Activated CD4-positive, alpha-beta memory T cell treated with anti-CD3 and anti-CD28 coated beads for 36 hours (primary cell): ENCODE measurements at places on chromosomes 4 and X. TPM values are rescaled to one million over a fixed set of nuclear protein-coding genes. Genes with fewer than 3 reads are reported as not detected.
A peak's percentile ranks its signal among the peaks of the same experiment; 100 is the strongest.

DNA sequence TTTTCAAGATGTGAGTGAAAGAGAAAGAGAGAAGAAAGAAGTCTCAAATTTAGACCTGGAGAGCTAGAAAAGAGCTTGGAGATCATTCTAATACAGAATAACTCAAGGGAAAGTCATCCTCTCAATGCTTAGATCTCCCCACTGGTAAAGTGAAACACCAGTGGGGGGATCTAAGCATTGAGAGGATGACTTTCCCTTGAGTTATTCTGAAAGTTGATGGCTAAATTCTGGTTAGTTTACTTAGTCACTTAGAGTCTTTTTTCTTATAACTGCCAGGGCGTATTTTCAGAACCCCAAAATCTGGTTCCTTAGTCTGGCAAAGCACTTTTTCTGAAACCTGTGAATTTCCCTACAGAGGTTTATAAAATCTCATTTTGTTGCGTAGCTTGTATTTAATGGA lies 198.6 kb downstream of the ARHGAP24 start:
- no peak for DNase-seq

DNA sequence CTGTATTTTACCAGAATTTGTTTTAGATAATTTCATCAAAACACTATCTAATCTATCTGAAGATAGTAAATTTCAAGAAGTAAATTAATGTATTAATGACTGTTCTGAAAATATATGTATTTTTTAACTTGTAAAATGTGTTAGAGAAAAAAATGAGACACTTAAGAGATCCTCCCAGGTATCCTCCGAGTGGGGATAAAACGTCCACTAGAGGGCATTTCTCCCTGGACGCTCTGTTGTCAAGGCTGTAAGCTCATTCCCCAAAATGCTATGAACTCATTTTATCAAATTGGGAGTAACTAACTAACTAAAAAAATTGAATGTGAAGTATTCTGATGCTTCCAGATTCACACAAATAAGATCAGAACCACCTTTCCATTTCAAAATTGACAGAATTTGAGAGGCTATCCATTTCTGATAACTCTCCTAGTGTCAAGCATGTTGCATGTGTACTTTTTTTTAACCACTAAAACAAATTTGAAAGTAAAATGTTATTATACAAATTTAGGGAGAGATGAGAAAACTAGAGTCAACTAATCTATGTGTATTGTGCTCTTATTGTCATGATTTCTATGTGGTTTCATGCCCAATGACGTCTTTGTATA lies 337.3 kb upstream of the HS3ST1 start:
- DNase-seq, result peak; percentile 15

Gene ZNF674
- 2.6 TPM for total RNA-seq

Gene TBCK
- total RNA-seq, result 22.0 TPM

- DNase-seq, result peak; percentile 90
Observed at GRCh38 chr4:185142912-185143600, at the start of gene SLC25A4. SLC25A4 (plus strand) TSS chr4:185143266; CDS start chr4:185143373, 107 bp downstream.

DNA sequence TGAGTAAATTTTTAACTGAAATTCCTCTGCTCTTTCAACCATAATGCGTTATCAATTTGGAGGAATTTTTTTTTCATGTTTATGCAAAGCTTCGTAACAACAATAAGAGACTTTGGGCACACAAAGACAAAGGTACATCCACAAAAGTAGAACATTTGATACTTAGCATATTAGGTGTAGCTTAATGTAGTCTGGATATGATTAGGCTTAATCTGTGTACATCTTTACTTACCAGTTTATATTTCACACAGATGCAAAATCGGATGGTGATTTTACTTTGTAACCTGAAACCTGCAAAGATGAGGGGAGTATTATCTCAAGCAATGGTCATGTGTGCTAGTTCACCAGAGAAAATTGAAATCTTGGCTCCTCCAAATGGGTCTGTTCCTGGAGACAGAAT lies 20.3 kb downstream of the AIMP1 start:
- no peak for DNase-seq

DNA sequence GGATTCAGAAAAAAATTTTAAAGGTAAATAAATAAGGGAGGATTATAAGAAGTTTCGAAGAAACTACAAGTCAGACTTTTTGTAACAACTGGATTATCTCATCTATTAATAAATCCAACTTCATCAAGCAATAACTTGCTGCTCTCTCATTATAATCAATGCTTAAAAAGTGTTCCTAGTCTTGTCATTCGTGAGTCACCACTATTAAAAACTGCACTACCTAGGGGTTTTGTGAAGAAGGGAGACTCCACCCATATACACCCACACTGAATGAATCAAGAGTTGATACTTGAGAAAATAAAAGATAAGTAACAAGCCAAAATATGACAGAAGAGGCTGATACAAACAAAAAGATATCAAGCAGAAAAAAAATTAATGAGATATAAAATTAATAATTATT lies 360.5 kb downstream of the ZNF674 start:
- no peak for DNase-seq

DNA sequence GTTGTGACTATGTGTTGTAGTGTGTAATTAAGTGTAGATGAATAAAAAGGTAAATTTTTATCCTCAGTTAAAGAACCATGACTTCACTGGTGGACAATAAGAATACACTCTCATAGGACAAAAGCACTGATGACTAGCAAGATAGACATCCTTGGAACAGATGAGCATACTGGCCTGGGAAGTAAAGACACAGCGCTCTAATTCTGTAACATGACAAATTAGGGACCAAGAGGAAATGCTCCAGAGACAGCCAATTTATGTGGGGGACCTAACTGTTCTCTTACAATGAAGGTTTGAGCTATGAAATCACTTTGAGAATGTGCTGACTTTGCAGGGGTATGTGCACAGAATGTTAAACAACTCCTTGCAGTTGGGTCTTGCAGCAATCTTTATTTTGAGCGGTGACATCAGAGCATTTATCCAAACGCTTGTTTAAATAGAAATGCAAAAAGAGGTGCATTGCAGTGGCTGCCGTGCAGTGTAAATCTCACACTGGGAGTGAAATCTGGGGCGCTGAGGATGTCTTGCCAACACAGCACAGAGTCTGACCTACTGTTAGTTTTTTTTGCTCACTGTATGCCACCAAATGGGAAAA lies 109.3 kb downstream of the MAGEC2 start:
- no peak for DNase-seq

Gene HS3ST1
- total RNA-seq, result not detected

Gene PCDH18
- 0.12 TPM for total RNA-seq

- peak; percentile 80 for DNase-seq
Observed at GRCh38 chr4:153521999-153522801, 56.0 kb downstream of the TMEM131L start.

Gene ERCC6L
- 10.8 TPM for total RNA-seq

DNA sequence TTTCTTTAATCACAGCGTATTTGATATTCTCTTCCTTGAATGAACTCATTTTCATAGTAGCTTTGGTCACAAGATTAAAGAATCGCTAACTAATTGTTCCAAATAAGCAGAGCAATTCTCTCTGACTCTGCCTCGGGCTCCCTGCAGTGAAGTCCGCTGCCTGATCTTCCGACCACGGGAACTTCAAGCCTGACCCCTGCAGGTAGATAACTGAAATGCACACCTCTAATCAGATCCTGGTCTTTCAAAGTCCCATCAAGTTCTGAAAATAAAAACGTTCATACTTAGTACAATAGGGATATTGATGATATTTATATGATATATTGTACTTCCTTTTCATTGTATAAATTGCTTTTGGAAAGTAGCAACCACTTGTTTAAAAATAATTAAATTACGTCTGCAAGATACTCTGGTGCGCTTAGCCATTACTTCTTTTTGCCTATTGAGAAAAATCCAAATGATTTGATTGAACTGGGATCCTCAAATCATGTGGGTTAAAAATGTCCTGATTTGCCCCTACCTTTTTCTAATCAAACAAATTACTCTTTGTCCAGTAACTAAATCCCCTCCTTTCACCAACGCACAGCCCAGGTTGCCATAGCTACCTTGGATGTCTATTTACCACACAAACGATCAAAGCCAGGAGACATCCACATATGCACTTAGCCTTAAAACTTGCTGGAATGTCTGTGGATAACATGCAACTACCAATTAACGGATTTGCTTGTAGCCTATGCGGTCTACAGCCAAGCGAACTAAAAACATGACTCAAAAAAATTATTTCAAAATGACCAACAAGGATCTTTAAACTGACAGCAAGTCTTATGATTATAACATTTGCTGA lies 4.2 kb downstream of the MID1 start:
- no peak for DNase-seq

Gene ZNF157
- 0.53 TPM for total RNA-seq

GRCh38 chr4:88109123-88109881 lies 49.1 kb downstream of the ABCG2 start:
- DNase-seq, result no peak

Gene PABPC1L2B
- total RNA-seq, result not detected

Gene ZNF718
- 7.7 TPM for total RNA-seq

Gene MGST2
- total RNA-seq, result 8.7 TPM

- peak; percentile 43 for DNase-seq
Observed at GRCh38 chr4:48315728-48316630, 25.4 kb upstream of the SLAIN2 start.

GRCh38 chr4:146915132-146915531 lies 30.5 kb downstream of the TTC29 start:
- no peak for DNase-seq

Gene TMEM150C
- not detected for total RNA-seq

- no peak for DNase-seq
Observed at GRCh38 chr4:102817613-102818268, 9.6 kb downstream of the UBE2D3 start.

DNA sequence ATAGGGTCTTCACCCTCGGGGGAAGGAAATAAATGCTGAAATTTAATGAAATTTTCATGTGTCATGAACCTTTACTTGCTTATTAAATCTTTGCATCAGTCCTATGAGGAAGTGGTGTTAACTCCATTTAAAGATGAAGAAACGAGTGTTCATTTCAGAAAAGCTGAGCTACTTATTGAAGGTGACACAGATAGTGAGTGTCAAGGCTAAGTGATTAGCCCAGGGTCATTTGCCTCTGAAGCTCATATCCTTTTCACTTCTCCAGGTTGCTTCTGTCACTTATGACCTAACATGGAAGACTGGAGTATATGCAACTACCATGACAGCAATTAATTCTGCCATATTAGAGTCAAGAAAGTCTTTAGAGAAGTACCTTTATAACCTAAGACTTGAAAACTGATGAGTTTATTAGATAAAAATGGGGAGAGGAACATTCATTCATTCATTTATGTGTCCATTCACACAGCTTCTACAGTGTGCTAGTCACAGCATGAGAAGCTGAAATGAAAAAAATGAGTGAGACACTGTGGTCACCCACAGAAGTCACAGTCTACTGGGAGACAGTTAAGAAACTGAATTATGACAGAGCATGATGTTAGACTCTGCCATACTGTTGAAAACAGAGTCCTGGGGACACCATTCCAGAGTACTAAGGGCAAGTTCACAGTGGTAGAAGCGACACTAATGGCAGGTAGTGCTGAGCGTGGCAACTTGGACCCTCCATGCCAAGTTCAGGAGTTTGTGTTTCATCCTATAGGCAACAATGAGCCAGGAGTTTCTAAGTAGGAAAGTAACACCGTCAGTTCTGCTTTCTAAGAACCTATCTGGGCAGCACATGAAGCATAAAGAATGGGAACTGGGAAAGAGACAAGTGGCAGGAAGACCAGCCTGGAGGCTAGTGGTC lies 21.3 kb downstream of the ALPK1 start:
- DNase-seq, result no peak

Gene GALNT7
- 16.0 TPM for total RNA-seq

DNA sequence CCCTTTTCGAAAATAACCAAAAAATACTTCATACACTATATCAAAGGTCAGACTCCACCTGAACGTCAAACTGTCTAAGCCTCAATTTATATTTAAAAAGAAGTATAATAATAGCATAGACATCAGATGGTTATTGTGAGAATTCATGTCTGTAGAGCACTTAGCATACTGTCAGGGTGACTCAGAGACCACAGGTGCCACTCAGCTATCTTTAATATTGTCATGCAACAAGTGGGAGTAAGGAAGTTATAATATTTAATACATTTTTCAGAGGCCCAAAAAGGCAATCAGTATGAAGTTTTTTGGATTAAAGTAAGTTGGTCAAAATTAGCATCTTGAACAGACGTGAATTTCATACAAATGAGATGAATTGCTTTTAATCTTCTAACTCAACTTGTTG lies 93.3 kb downstream of the PHOX2B start:
- DNase-seq, result no peak

- DNase-seq, result no peak
Observed at GRCh38 chrX:105564501-105564900, 257.8 kb upstream of the NRK start.

Gene ANOS1
- not detected for total RNA-seq

Gene CDK16
- 68.8 TPM for total RNA-seq

DNA sequence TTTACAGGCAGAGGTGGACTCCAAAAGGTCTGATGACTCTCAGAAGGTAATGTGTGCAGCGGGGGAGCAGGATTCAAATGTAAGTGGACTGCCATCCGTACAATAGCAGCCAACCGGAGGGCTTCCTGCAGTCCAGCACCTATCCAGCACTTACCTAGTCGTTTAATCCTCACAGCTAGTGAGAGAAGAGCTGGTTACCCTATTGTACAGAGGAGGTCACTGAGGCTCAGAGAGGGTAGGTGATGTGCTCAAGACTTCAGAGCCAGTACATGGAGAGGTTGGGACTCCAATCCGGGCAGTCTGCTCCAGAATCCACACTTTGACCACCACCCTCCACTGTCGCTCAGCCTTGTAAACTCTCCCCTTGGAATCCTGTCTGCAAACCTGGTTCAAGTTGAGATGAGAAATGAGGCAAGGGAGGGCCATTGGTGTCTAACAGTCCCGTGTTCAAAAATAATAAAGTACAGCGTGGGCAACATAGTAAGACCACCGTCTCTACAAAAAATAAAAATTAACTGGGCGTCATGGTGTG lies 22.5 kb upstream of the JAKMIP1 start:
- DNase-seq, result no peak

DNA sequence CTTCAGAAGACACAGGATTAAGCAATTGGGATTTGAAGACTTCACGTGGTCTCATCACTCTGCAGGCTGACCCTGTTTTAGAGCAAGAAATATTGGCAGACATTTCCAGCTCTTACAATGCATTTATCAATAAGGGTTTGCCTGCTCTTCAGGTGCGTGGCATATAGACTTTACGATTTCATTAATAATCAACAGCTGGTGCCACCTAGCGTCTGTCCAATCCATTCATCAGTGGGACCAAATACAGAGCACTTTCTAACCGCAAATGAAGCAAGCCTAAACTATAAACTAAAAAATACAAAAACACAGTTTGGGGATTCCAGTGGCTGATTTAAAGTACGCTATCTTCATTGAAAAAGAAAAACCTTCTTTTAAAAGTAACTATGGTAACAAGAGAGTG lies 125.4 kb upstream of the DMD start:
- DNase-seq, result no peak

GRCh38 chr4:86389664-86390063 lies 29.8 kb upstream of the MAPK10 start:
- DNase-seq, result no peak

- no peak for DNase-seq
Observed at GRCh38 chrX:129661369-129661768, 6.6 kb upstream of the APLN start.

GRCh38 chr4:88937081-88937480 lies 119.9 kb downstream of the FAM13A start:
- no peak for DNase-seq
